ENCODE measurements at places on chromosomes 4 and X.

DNA sequence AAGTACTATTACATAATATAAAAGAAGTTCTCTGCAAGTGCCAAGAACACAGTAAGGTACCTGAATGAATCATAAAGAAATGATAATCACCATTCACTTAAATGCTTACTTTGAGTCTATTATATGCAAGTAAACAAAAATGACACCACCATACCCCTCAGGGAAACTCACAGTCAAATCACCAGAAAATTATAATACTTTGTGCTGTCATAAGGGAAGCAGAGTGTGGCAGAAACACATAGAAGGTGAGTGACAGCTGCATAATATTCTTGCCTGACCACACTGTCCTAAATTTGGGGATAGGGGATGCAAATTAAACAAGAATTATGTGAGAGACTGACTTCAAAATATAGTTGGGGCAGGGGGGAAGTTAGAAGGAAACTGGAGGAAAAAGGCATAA is 12.9 kb downstream of the CCNI start:
- no peak for DNase-seq

GRCh38 chrX:122119361-122119760 is 1064.7 kb upstream of the GRIA3 start:
- DNase-seq, result no peak

DNA sequence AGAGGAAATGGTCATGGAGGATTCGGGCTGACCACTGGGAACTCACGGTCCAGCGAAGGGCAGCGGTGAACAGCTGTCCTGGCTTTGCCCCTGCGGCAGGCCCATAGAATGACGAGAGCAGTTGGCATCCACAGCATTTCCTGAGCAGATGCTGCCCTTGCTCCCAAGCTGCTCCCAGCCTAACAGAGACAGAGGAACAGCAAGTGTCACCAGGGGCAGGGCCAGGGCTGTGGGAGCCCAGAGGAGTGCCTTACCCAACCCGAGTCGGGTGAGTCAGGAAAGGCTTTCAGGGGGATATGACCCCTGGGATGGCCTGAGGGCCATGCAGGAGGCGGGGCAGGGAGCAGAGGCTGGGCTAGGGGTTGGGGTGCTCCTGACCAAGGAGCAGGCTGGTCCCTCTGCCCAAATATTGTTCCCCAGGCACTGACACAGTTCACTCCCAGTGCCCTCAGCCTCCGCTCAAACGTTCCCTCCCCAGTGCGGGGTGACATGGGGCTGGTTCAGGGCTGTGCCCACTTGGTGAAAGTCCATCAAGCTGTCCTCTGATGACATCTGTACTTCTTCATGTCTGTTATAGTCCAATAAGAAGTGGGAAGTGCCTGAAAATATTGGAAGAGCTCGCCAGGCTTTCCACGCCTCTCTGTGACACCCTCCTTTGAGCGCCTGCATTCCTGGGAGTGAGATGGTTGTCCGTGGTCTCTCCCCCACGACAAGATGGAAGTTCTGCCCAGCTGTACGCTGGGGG is 64.7 kb upstream of the GPR78 start:
- no peak for DNase-seq

DNA sequence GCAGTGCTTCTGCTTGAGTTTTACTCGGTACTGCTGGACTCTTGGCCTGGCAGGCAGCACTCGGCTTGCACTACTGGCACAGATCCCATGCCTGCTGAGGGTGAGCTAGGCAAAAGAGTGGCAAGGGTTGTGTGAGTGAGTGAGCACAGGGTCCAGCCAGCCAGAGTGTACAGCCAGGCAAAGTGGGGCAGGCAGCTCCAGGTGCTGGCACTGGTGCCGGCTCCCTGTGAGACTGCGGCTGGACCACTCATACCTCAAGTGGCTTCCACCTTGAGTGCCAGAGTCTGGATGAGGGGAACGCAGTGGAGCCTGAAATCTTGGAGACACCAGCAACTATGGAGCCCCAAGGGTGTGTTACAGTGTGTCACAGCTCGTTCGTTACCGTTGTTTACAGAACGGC is 1451.9 kb upstream of the AGA start:
- DNase-seq, result no peak

DNA sequence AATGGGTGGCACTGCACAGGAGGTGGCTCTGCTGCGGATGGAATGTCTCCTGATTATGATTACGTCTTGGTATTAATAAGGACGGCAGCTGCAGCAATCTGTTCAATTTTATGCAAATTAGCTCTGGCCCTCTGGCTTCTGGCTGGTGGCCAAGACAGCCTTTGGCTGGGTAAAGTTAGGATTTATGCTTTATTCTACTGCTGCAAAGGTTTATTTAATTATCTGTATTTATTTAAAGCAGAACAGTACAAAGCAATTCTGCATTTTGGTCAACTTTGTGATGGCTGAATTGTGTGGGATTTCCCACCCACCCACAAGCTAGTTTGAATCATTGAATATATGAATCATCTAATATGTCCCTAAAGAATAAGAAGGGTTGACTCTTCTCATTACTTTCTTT is 745.6 kb upstream of the FAM241A start:
- no peak for DNase-seq

- no peak for DNase-seq
These were observed 10.3 kb downstream of the STAP1 start for GRCh38 chr4:67568820-67569219.

DNA sequence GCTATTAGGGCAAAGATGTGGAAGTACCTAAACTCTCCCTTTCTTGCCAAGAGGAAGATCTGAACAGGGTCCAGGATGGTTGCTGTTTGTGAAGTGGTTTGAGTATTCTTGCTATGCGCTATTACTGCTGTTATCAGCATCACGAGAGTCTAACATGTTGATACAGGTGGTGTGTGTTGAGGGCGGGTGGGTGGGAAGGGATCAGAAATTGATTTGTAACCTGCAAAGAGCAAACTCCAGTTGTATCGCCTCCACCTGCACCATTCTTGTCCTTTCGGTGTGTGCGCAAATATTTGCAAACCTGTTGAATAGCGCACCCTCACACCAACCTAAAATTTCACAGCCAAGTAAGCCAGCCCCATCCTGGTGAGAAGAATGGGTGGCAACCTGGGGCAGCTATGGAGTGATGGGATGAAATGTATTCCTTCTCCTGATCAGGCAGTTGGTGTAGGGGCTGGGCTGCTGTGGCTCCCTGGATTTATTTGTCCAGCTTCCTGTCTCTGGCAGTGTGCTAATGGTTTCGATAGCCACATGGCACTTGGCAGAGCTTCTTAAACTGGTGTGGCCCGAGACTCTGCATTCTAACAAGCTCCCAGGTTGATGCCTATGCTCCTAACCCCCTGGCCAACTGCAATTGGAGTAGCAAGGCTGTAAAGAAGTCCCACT is 102.6 kb upstream of the SCML1 start:
- DNase-seq, result no peak

Measured in right atrium auricular region (tissue), 2 donors.